ENCODE measurements at places on chromosomes 4 and X.

DNA sequence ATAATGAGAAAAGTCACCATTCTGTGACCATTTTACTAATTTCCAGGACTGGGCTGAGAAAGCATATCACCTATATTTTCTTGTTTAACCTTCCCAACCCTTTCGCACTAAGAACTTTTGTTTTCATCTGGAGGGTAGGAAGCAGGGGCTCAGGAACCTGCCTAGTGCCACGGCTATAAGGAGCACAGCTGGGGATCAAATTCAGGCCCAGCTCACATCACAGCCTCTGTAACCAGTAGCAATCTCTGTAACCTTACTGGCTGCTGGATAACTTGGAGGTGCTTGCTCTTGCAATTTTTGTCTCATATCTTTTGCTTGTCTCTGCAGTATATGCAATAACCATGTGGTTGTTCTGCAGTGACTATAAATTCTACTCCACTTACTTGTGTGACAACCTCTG, 76.7 kb upstream of the PLAC1 start:
- no peak for DNase-seq

DNA sequence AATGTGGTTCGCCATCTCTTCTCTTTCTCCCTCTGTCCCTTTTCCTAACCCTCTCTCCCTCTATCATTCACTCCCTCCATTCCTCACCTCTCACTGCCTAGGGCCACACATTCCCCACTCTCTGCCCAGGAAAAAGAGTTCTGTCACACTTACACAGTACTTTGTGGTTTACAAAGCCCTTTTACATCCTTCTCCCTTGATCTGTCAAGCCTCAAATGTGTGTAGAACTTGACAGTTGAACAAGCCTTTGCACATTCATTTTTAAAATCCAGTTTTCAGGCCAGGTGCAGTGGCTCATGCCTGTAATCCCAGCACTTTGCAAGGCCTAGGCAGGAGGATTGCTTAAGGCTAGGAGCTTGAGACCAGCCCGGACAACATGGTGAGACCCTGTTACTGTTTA, 156.3 kb downstream of the VSIG4 start:
- no peak for DNase-seq

GRCh38 chrX:19344661-19345060, 934 bp downstream of the PDHA1 start:
- no peak for DNase-seq

DNA sequence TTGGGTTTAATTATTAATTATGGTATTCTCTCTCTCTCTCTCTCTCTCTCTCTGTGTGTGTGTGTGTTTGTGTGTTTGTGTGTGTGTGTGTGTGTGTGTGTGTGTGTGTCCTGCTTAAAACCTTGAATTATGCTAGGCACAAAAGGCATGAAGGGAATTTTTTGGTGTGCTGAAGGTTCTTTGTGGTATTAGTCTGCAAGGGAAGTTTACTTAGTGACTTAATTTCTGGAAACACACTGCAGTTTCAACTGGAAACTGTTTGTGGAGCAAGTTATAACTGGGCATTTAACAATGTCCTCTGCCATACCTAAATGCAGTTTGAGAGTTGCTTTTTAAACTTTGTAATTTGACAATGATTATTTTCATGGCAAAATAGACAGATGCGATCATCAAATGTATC, 111.7 kb downstream of the FRMPD4 start:
- no peak for DNase-seq

DNA sequence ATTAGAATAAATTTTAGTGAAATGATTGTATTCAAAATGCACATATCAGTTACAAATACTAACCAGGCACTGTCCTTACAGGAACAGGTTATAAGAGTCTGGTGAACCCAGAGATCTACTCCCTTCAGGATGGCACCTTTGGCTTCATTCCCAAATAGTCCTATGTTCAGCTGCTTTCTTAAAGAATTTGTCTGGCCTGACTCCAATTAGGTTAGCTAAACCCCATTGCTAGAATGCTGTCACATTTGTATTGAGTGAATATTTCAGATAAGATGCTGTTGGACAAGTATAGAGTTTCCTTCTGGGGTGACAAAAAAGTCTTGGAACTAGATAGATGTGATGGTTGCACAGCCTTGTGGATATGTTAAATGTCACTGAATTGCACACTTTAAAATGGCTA, 69.4 kb downstream of the EFHC2 start:
- no peak for DNase-seq

DNA sequence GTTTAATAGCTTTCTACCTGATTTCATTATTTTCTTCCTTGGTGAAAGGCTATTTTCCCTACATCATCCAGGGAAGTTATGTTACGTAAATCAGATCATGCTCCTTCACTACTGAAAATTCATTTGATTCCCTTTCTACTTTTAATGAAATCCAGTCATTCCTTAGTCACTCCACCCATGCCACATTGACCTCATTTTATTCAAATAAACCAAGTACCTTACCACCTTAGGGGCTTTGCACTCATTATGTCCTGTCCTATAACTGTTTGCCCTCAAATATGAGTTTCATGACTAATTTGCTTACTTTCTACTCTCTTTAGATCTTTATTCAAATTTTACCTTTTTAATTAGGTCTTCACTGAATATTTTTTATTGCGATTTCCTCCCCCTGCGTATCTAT, 374.0 kb downstream of the GRID2 start:
- DNase-seq = no peak

DNA sequence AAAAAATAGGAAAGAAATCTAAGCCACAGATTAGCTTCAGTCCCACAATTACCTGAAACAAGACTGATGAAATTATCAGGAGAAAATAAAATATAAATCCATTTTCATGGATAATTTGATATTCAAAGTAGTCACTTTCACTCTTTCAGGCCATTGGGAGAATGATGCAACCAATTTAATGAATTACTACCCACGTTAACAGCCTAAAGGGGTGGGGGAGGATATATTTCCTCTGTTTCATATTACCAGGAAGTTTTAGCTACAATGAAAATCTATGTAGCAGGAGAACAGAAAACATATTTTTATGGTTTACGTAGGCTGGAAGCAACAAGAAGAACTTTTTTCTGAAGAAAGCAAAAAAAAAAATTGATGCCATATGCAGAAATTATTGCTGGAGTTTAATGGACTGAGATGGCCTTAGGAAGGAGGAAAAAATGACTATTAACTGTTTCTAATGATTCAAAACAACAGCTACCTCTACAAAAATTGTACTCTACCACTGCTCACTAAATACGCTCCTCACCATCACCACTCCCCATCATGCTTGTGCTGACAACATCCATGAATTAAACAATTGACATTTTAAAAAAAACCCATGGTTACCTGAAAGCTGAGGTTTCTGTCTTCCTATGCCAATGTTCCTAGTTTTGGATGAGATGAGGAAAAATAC, 100.9 kb downstream of the CXXC4 start:
- DNase-seq = no peak

- no peak for DNase-seq
Observed at GRCh38 chr4:139223682-139224317, 46.8 kb upstream of the ELF2 start.

DNA sequence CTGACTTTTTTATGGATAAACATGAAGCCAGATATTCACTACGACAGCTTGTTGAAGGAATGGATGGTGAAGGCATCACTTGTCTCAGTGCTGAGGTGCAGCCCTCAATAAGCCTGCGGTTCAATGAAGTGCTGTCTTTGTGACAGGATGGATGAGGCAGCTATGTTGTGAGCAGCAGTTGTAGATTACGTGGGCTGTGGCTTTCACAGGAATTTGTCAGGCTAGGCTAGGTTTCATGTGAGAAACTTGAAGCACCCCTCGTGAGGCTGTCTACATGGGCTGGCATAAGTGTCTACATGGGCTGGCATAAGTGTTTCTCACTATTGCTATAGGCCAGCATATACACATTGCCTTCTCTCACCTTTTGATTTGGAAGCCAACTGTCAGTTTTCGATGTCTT, 1050.0 kb downstream of the ADGRL3 start:
- no peak for DNase-seq

DNA sequence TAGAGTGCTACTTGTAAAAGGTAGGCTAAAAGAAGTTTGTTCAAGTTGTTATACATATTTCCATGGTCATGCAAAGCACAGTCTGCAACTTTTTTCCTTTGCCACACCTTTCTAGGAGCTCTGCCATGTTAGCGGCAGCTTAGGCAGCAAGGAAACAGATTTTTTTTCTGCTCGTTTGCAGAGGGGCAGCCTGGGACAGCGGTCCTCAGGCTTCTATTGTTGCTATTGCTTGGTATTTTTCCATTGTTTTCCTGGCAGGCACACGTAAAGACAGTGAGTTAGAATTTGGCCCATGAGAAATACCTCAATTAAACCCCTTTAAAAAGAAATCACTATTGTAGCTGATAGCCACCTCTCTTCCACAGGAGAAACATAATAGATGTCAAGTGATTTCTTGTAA, 391.4 kb downstream of the SH2D1A start:
- no peak for DNase-seq

DNA sequence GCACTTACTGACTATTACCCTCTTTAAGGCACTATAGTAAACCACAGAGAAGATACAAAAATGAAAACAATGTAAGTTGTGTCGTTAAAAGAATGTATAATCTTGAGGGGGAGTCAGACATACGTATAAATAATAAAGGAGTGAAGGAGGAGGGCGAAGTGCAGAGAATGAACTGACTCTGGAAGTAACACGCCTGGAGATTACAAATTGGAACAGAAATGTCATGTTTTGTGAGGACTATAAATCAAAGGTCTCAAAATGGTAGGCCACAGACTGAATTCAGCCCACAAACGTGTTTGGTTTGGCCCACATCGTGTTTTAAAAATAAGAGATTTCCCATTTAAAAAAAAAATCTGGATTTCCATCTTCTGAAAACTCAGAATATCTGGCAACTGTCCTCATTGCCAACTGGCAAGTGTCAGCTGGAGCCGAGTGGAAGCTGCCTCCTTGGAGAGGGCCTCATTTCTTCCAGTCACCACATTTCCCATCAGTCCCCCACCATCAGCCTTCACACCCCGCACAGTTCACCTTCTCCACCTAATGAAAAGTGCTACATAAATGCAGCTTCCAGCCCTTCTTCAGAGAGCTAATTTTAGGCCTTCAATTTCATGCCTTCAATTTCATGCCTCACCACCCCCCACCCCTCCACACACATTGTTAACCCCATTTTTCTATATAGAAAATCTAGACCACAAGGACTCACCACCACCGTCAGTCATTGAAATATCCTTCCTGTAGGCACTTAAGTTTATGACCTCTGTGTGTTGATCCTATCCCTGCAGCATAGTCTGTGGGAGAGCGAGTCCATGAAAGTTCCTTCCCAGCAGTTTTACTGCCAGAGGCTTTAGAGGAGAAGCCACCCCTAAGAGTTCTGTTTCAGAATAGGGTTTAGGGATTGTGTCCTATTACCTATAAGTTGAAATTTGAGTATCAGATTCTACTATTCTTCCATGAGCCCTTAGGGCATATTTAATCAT, 32.0 kb upstream of the COL25A1 start:
- no peak for DNase-seq

- DNase-seq = peak; percentile 9
Observed at GRCh38 chr4:168449719-168450452, 30.4 kb downstream of the DDX60L start.

DNA sequence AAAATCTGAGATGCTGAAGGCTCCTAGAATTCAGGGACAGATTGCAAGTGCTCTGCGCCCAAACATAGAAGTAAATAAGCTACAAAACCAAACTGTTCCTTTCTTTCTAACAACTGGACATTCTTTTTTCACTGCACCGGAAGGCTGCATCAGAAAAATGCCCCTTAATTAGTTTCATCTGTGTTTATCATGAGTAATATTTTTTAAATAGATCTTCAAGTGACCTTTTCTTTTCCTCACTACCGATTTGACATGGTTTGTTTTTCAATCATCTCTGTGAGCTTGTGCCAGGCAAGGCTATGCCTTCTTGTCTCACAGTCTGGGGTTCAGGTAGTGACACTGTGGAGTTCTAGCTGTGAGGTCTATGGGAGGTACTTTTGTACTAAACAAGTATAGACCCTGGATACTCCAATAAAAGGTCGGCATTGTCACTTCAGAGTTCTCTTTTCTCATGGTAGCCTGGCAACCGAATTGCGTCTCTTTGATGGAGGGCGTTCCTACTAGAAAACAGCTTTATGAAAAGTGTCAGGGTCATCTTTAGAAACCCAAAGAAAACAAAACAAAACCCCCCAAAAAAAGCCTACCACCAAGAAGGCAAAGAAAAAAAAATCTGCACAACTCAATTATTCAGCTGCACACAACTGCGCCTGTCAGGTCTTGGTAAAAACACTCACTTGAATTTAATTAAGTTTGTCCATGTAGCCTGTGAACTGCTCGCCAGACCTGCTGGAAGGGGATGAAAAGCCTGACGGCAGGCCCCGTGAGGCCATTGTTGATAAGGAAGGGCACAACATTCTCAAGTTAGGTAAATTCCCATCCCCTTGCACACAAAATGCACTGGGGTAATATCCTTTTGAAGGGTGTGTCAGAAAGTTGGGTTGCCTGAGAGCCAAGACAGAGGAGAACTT, 22.8 kb upstream of the ADAMTS3 start:
- no peak for DNase-seq

DNA sequence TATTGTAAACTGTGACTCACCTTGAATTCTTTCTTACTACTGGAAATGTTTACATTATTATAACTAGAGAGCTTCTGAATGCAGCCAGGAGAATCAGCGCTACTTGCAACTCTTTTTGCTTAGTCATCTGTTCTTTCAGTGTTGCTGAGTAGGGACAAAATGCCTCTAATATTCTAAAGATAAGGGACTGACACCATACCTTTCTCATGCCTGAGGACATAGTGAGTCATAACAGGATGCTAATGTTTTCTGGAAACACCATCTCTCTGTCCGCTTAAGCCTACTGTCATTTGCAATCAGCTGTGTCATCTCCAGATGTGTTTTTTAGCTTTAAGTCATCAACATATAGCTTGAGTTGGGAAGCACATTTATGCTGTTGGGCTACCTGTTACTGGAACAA, 108.3 kb downstream of the QRFPR start:
- DNase-seq = peak; percentile 25

All from CD4-positive, alpha-beta T cell treated with Interleukin-2 at 100 ng/mL for 4 hours (primary cell).